Fibroblast of lung (primary cell): ENCODE measurements at places on chromosomes 7 and 10.
A peak's percentile ranks its signal among the peaks of the same experiment; 100 is the strongest.

GRCh38 chr10:31343551-31343950 is 24.5 kb downstream of the ZEB1 start:
- DNase-seq = peak; percentile 27

- DNase-seq = peak; percentile 50
These were observed 197.3 kb downstream of the PRPF18 start for GRCh38 chr10:13784067-13784466.

- DNase-seq = no peak
These were observed 947 bp downstream of the HOXA3 start for GRCh38 chr7:27151341-27151930.

DNA sequence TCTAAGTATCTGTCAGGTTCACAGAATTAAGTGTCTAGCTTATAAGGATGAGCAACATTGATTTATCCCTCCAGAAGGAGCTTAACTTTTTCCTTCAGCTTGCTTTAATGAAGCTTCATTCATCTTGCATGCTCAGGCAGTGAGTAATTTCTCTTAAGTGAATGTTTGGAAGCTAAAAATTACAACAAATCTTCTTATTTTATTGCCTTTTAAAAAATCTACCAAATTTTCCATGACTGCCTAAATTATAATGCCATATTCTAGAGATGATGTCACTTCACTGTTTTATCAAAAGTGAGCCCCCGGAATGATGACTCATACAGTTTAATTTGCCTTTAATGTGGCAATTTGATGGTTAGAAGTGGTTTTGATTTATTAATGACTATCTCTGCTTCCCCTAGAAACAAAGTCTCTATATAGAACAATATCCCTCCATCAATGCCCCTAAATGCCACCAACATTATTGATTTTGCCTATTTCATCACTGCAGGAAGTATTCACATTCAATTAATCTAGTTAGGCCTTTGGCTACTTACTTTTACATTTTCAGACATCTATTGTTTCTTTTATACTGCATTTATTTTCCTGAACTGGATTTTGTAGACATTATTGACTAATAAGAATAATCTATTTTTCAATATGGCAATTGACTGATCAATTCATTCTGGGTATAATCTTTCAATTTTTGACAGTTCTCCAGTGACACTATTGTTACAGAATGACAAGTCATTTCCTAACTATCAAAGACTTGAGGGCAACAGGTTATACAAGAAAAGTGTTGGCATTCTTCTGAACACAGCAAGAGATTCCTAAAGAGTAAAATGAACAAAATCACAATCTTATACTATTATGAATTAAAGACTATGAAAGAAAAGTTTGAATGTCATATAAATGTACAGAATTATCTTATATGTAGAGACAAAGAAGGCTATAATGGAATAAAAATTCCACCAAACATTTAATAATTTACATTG is 139.3 kb upstream of the ODAD2 start:
- DNase-seq = peak; percentile 85

- DNase-seq = no peak
These were observed 195.1 kb upstream of the AUTS2 start for GRCh38 chr7:69403169-69403568.

- DNase-seq = peak; percentile 67
These were observed 17.5 kb downstream of the CFAP69 start for GRCh38 chr7:90262438-90262837.

DNA sequence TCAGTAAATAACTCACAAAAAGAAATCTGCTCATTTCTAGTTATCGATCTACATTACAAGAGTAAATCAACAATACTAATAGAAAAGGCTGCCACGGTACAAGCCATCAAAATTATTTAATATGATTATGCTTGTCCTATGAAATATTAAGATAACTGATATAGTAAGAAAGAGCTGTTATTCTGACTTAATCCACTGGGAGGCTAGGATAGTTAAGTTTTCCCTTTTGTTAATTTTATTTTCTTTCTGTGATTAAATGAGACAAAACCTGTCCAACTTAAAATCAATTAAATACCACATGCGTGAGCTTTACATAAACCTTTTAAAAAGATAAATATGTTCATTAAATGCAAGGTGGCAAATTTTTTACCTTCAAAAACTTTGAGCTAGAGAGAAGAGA is 114.8 kb downstream of the LMBR1 start:
- DNase-seq = no peak

GRCh38 chr10:80075781-80076180 is 2.7 kb upstream of the TMEM254 start:
- DNase-seq = no peak
